ENCODE measurements at places on chromosomes 12 and 14. TPM values are rescaled to one million over a fixed set of nuclear protein-coding genes. Genes with fewer than 3 reads are reported as not detected.

DNA sequence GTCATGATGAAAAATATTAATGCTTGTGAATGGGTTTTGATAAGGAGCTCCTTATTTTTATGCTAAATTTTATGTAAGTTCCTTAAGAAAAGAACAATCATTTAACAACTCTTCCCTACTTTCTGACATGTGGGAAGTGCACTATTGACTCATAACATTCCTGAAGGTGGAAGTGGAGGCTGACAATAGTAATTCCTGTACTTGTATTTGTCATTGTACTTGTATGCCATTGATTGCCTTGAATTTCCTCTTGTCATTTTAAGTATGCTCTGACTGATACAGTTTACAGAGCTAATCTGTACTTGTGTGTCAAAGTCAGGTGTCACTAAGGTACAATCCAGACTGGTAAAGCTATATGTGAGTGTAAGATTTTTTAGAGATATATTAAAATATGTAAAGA lies 440.0 kb downstream of the SLC16A7 start:
- DNase-seq, result no peak

MTRFR gene
- total RNA-seq, result 30.0 TPM

DNA sequence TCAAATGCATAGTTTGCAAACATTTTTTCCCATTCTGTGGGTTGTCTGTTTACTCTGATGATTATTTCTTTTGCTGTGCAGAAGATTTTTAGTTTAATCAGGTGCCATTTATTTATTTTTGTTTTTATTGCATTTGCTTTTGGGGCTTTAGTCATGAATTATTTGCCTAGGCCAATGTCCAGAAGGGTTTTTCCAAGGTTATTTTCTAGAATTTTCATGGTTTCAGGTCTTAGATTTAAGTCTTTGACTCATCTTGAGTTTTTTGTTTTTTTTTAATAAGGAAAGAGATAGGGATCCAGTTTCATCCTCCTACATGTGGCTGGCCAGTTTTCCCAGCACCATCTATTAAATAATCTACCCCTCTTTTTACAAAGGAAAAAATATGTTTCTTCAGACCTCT lies 57.2 kb upstream of the TMEM260 start:
- DNase-seq, result no peak

- no peak for DNase-seq
Measured at GRCh38 chr14:59161561-59162175, 26.8 kb upstream of the DAAM1 start.

DNA sequence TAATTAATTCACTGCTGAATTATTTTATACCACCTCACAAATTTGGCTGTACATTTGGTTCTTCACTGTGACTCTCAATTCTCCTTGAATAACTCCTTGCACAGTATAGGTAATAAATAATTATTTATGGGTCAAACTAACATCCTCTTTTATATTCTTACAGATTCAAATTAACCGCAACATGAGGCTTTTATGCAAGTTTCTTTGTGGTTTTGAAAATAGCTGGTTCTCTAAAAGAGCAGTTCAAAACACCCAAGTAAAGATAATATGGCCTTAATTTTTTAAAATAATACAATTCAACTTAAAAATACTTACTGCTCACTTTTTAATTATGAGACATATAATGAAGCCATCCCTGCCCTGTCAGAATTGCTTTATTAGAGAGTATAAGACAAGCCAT lies 12.9 kb upstream of the TRIM9 start:
- no peak for DNase-seq
